Activated CD8-positive, alpha-beta memory T cell treated with anti-CD3 and anti-CD28 coated beads for 4 hours (primary cell): ENCODE measurements at places on chromosomes 7 and 10.

GRCh38 chr7:16419859-16420258, 1.5 kb downstream of the CRPPA start:
- DNase-seq: no peak

- no peak for DNase-seq
Observed at GRCh38 chr10:125096371-125096770, 64.0 kb downstream of the CTBP2 start.

- no peak for DNase-seq
Observed at GRCh38 chr7:158414002-158414401, 173.6 kb downstream of the PTPRN2 start.

GRCh38 chr10:3095373-3096139, 28.2 kb downstream of the PFKP start:
- DNase-seq: peak; percentile 47

- DNase-seq: no peak
Observed at GRCh38 chr10:12121673-12122072, 7.8 kb upstream of the SEC61A2 start.

- peak; percentile 19 for DNase-seq
Observed at GRCh38 chr10:77846718-77847311, 79.7 kb downstream of the DLG5 start.
